Cardiac fibroblast (primary cell): ENCODE measurements at places on chromosomes 16 and 17.

DNA sequence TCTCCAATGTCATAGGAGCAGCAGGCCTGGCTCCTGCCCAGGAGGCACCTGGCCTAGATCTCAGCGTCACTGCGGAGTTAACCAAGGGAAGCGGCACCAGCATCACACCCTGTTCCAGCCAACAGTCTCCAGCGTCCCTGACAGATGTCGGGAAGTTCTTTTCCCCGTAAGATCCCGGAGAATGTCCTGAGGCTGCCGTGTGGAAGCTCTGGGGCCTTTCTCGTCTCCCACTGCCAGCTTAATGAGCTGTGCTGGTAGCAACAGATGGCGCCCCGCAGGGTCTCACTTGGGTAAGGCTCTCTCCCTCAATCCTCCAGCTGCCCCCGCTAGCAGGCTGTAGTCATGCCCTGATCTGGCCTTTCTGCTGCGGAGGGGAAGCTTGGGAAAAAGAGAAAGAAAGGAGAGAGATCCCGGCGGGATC, 57.5 kb downstream of the MARCHF10 start:
- no peak for DNase-seq

DNA sequence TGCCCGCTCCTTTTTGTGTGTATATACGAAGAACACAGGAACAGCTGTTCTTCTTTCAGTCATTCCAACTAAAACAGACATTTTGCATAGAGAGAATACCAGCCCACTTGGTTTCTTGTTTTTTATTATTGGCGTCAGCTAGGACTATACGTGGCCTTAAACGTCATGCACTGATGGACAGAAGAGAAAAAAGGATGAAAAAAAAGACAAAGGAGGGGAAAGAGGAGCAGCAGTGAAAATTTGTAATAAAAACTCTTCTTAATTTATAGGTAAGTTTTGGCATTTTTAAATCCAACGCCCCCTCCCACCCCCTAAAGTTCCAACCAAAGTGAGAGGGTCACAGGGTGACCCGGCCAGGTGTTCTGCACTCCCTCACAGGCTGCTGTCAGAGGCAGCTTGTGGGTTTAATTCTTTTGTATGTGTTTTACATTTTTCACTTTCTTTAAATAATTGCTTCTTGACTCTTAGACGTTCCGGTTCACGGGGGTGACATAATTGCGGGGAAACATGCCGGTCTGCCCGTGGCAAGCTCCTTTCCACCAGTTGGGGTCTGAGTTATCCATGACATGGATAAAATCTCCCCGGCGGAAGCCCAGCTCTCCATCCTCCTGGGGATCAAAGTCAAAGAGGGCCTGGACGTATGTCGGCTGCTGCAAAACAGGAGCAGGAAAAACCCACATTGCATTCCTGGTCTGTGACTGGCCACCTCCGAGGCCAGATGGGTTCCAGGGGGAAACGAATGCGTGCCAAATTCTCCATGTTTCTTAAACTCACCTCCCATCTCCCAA, 30.9 kb upstream of the SLC25A19 start:
- peak; percentile 32 for DNase-seq

- peak; percentile 18 for DNase-seq
Measured at GRCh38 chr17:58285422-58285810, 4.7 kb upstream of the MPO start.

- DNase-seq: peak; percentile 62
Measured at GRCh38 chr17:58317421-58318064, 11.1 kb downstream of the TSPOAP1 start.

DNA sequence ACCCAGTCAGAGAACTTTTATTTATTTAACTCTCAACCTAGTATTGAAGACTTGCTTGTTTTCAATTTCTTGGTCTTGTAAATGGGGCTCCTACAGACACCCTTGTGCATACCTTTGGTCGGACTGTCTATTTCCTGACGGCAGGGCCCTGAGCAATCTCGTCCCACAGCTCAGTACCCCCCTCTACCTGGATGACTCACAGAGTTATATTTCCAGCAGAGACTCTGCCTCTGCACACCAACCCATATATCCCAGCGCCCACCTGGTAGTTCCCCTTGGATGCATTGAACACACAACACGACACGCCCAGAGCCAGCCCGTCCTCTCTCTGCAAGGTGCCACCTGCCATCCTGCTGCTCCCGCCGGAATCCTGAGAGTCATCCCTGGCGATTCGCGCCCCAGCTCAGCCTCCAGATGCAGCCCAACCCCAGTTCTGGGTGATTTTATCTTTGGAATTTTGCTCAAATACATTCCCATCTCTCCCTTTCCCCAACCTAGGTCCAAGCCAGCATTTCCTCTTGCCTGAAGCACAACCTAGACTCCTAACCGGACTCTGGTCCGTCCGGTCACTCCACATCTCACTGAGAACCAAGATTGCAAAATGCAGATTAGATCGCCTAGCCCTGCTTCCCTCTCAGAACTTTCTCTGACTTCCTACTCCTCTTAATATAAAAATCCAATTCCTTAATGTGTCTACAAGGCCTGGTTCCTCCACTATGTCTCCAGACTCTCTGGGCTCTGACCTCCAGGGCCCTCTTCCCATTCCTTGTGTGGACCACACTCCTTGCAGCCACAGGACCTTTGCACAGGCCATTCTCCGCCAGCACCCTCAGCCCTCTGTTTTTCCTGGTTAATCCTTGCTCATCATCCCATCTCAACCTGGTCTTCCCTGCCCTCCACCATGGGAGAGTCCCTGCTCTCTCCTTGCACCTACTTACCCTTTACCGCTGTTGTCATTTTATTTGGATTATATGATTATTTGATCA, 129.2 kb downstream of the SEC14L1 start:
- DNase-seq: no peak

DNA sequence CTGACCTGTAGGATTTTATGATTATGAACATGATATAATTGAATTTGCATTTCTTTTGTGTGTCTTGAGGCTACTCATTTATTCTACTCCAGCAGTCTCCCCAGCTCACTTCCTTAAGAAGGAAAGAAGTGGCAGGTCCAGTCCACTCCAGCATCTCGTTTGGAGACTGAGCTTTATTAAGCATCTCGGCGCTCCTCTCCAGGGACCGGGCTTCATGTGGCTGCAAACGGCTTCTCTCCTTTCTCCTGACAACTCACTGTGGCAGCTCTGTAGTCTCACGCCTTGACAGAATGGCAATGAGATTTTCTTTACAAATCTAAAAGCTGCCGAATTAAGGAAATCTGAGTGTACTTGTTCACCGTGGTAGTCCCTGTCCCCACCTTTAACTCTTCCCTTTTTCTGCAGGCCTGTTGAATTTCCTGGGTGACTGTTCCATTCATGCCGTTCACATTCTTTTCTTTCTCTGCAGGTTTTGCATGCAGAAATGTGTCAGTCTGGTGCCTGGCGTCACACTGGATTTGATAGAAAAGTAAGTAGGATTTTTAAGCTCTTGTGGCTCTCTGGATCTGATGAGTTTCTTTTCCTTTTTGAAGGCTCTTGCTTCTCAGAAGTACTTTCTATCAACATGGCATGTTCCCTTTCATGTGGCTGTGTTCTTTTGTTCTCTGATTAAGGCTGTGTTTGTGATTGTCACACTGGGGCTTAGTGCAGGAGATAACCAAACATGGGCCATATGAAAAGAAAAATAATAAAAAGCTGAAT, 200.5 kb upstream of the CHMP6 start:
- DNase-seq: no peak

- no peak for DNase-seq
Measured at GRCh38 chr16:25855063-25855462, 163.3 kb downstream of the HS3ST4 start.

DNA sequence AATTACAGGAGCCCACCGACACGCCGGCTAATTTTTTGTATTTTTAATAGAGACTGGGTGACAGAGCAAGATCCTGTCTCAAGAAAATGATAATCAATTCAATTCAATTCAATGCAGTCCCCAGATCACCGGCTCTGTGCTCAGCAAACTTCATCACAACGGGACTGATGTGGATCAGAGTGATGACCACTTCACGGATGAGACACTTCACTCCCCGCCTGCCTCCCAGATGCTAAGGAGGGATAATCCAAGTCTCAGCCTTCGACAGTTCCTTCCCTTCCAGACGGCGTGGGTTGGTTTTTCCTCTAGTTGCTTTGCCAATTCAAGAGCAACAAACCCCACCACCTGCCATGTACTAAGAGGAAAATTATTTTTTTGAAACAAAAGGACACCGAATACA, 93.8 kb downstream of the ZDHHC7 start:
- no peak for DNase-seq

- no peak for DNase-seq
Measured at GRCh38 chr16:38941-39892, 14.2 kb downstream of the POLR3K start.

DNA sequence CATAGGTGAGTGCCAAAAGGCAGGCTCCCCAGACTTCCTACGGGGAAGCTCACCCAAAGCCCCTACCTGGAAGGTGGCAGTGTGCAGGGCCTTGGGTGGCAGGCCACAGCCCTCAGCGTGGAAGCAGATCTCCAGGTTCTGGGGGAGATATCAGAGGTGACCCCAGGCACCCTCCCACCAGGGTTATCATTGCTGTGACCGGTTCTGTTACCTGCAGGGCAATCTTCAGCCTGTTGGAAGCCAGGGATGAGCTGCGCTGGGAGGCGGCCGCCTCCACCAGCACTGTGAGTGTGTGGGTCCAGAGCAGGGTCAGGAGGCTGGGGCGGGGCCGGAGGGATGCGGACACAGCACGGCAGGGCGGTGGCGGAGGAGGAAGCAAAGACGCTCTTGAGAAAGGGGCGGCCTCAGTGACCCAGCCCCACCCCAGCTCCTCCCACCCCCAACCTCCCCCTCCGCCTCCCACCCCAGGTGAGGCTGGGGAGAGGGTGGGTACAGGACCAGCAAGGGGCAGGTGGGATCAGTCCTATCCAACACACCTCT, 13.1 kb downstream of the UNC13D start:
- no peak for DNase-seq

- DNase-seq: no peak
Measured at GRCh38 chr17:2194889-2195335, 108.7 kb downstream of the SMG6 start.

GRCh38 chr16:48232493-48233040, 11.5 kb upstream of the LONP2 start:
- no peak for DNase-seq

- DNase-seq: no peak
Measured at GRCh38 chr17:3918372-3919122, 2.3 kb upstream of the P2RX1 start.

DNA sequence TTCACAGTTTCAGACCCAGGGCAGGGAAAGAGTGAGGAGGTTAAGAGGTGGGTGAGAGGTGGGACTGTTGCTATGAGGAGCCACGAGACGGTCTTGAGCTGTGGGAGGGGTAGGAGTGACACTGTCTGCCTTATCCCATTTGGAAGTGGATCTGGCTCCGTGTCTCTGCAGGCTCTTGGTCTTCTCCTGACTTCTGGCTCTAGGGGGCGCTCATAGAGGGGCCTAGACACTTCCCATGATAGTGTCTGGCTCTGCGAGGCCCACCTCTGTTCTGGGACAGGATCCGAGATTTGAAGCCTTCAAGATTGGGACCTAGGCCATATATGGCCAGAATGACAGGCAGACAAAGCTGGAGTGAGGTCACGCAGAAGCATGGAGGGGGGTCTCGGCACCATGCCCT, 204.5 kb downstream of the GSG1L start:
- no peak for DNase-seq

DNA sequence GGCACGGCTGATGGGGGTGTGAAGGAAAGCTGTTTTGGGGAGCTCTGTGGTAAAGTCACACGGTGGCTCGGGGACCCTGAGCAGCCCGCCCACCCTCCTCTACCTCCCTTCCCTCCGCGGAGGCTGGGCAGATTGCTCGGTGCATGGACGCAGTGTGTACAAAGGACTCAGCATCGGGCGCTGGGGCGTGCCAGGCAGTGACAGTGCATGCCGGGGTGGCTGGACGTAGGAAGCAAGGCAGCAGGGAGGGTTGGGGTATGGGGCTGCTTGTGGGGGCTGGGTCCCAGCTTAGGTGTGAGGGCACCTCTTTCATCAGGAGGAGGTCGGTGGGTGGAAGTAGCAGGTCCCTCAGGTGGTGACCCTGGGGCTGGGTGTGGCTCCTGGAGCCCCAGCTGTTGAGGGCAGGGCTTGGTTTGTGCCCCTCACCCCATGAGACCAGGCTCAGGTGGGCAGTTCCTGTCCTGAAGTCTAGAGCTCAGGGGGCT, 159.9 kb upstream of the GSE1 start:
- DNase-seq: no peak

DNA sequence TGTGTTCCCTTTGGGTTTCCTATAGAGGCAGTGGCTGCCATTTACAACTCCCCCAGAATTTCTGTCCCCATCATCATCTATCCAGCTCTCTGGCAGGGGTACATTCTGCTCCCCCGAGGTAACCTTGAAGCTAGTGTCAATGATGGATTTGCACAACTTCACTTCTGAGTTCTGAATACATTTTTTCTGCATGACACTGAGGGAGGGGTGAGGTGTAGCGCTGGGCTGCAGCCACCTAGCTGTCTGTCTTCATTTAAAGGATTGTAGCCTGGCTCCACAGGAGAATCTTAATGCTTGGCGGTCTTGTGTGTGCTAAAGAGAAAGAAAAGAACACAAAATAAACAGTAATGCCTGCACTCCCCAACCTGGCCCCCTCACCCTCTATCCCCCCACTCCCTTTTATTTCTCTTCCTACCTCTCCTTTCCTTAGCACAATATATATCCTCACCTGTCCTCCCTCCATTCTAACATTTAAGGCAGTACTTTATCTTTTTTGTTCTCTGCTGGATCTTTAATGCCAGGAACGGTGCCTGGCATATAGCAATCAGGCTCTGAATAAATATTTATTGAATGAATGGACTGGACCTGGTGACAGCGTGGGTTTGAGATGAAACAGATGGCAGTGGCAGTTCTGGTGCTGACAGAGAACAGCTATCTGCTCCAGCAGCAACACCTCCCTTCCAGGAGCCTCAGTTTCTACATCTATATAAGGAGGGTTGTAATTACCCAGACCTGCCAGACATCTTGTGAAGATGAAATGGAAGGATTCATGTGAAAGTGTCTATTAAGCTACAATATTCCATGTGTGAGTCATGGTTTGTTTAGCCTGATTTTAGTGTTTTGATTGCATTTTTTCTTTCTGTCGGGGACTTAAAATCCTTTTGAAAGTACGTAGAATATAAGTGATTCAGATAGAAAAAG, 163.5 kb upstream of the CDH11 start:
- peak; percentile 14 for DNase-seq
